ENCODE measurements at places on chromosomes 3 and 15.

- peak; percentile 61 for DNase-seq
Measured at GRCh38 chr15:44489464-44489863, 47.5 kb upstream of the EIF3J start.

DNA sequence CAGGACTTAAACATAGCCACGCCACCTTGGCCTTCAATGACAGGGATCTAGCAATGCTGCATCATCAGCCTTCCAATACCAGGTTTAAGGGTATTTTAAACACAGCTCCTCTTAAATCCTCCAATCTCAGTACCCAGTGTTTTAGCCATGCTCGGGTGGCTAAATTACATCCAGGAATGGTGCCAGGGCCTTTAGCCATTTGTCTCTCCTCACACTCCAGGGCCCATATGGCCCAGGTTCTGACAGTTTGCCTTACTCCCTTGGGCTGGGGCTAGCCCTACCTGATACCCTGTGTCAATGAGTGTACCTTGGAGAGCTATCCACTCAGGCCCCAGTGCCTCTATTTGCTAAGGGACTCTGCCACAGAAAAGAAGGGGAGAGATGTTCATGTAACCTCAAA is 29.4 kb downstream of the ZNF589 start:
- DNase-seq = no peak

- DNase-seq = no peak
Measured at GRCh38 chr15:51260202-51260601, 78.2 kb downstream of the CYP19A1 start.

GRCh38 chr15:73560501-73561117 is 72.6 kb downstream of the NPTN start:
- peak; percentile 80 for DNase-seq

- peak; percentile 58 for DNase-seq
Measured at GRCh38 chr3:187085021-187085666, 54.2 kb downstream of the RPL39L start.
